ENCODE measurements at places on chromosomes 3 and 15. TPM values are rescaled to one million over a fixed set of nuclear protein-coding genes. Genes with fewer than 3 reads are reported as not detected.

- no peak for DNase-seq
Measured at GRCh38 chr3:112128843-112129727, 4.0 kb downstream of the GCSAM start.

DNA sequence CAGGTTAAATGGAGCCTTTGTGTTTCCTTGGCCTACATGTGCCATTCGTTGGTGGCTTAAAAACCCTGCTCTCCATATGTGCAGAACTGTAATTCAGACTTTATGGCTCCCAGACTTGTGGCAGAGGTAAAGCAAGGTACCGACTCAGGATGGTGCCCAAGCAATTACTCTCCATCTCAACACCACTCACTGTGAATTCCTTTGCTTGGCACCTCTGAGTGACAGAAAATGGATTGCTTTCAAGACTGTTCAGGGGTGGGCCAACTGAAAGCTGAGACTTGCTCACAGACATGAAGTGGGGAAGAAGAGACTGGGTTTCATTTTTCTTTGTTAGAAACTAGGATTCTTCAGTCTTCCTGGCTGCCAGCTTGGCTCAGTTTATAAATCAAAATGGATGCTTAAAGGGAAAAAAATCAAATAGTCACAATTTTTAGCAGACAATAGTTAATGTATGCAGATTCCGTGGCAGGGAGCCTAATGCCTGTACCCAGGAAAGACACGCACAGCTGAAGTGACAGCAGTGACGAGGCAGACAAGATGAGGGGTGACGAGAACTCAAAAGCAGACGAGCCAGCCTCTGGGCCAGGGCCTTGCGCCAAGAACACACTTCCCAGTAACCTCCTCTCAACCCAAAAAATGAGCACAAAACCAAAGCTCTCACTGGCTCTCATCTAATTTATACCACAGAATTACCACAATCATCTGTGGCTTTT is 207.9 kb upstream of the SLC2A2 start:
- no peak for DNase-seq

DNA sequence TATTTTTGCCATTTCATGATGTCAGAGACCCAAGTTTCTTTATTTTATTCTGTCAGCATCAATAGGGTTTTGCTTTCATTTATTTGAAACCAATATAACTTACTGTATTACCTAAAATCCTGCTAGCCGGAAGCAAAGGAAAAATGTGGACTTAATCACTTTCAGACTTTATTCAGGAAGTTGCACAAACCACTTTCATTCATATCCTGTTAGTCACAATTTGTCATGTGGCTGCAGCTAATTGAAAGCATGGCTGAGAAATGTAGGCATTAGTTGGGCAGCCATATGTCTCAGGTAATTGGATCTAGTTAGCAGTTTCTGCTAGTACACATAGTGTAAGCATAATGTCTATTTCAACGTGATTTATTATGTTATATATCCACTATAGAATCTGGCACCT is 462.3 kb upstream of the SGO1 start:
- DNase-seq = no peak

DNA sequence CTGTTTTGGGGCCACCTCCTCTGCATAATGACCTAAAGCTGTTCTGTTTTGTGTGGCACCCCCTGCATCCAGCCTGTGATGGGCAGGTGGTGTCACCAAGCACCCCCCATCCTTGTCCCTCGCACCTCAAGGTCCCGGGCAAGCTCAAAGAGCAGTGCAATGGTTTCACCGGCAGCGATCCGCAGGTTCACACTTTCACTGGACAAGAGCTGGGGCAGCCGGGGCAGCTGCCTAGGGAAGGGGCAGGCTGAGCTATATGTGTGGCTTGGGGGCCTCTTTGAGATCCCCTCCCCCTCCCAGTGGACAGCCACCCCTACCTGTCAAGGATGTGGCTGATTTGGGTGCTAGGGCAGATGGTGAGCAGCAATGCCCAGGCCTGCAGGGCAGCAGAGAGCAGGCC is 3.1 kb downstream of the IFRD2 start:
- DNase-seq = peak; percentile 17

The FSIP1 gene
- total RNA-seq = 0.23 TPM

The CLDN16 gene
- total RNA-seq = 0.84 TPM
